Endodermal cell (in vitro differentiated cells): ENCODE measurements at places on chromosomes 5 and 9. TPM values are rescaled to one million over a fixed set of nuclear protein-coding genes. Genes with fewer than 3 reads are reported as not detected.

The BAAT gene
- not detected in 3 replicates for total RNA-seq

The ENTREP1 gene
- total RNA-seq = 13.7 to 42.6 TPM (median 13.9 TPM) in 3 replicates

- H3K4me1 ChIP-seq = peaks cover 10% of the 10 kb centered on the region
- H3K27ac ChIP-seq = peak overlapping the region; percentile 17
- H3K4me3 ChIP-seq = peak overlapping the region; percentile 89
- peak; percentile 98 for DNase-seq
- peaks cover 91% of the 10 kb centered on the region for H3K27me3 ChIP-seq
These were observed 2.0 kb upstream of the LMX1B start for GRCh38 chr9:126611592-126612325.

DNA sequence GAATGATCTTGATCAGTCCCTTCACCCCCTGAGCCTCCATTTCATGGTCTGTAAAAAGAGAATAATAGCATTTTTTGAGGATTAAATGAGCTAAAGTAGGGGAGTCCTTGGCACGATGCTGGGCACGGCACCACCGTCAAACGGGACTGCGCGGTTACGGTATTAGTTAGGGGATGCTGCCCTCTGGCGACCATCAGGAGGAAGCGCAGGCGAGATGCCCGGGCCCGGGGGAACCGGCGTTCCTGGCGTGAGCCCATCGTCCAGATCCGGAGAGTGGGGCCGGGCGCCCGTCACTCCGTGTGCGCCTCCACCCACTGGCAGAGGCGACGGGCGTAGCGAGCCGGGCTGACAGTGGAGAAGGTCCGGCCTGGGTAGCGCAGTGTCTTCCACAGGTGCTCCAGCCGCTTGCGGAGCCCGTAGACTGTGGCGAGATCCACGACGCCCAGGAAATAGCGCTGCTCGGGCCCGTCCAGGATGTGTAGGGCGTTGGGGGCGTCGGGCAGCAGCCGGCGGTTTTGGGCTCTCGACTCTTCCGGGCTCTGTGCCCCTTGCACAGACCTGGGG is 4.8 kb upstream of the ST6GALNAC4 start:
- no peaks in the 10 kb centered on the region for H3K36me3 ChIP-seq
- H3K4me3 ChIP-seq = no peak overlapping the region
- H3K4me1 ChIP-seq = no peaks in the 10 kb centered on the region
- DNase-seq = peak; percentile 90

- DNase-seq = peak; percentile 66
- H3K4me1 ChIP-seq = peaks cover 3% of the 10 kb centered on the region
- no peaks in the 10 kb centered on the region for H3K36me3 ChIP-seq
- no peak overlapping the region for H3K27ac ChIP-seq
These were observed 22.7 kb upstream of the SVEP1 start for GRCh38 chr9:110602281-110602680.

- no peak overlapping the region for H3K4me3 ChIP-seq
- peak; percentile 48 for DNase-seq
- H3K4me1 ChIP-seq = no peaks in the 10 kb centered on the region
- no peak overlapping the region for H3K27ac ChIP-seq
- H3K36me3 ChIP-seq = peaks cover 40% of the 10 kb centered on the region
These were observed 22.4 kb upstream of the SLC6A3 start for GRCh38 chr5:1467341-1468246.

GRCh38 chr9:14021871-14022525 is 291.9 kb downstream of the NFIB start:
- H3K27ac ChIP-seq = no peak overlapping the region
- no peaks in the 10 kb centered on the region for H3K36me3 ChIP-seq
- DNase-seq = no peak
- peaks cover 3% of the 10 kb centered on the region for H3K4me1 ChIP-seq

GRCh38 chr9:116471093-116471906 is 215.8 kb upstream of the TRIM32 start:
- H3K4me3 ChIP-seq = peak overlapping the region; percentile 63
- H3K27me3 ChIP-seq = peaks cover 8% of the 10 kb centered on the region
- DNase-seq = peak; percentile 93
- peaks cover 22% of the 10 kb centered on the region for H3K4me1 ChIP-seq
- H3K36me3 ChIP-seq = no peaks in the 10 kb centered on the region

DNA sequence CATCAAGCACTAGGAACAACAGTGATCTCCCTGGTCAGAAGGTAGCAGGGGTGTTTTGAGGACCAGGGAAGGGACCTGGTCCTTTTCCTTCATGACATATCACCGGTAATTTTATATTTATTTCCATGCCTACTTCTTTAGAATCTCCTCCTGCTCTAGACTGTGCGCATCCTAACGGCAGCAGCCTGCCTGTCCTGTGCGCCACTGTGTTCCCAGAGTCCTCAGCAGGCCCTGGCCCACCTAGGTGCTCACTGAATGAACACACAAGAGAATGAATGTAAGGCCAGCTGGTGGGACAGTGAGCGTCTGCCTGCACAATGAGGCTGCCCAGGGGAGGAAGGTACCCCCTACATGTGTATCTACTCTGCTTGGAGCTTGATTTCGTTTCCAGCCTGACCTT is 51.5 kb downstream of the C5orf15 start:
- no peak for DNase-seq
- H3K4me3 ChIP-seq = no peak overlapping the region
- H3K27ac ChIP-seq = no peak overlapping the region

- peaks cover 12% of the 10 kb centered on the region for H3K36me3 ChIP-seq
- no peaks in the 10 kb centered on the region for H3K4me1 ChIP-seq
- no peaks in the 10 kb centered on the region for H3K27me3 ChIP-seq
- no peak for DNase-seq
- H3K4me3 ChIP-seq = no peak overlapping the region
- no peak overlapping the region for H3K27ac ChIP-seq
These were observed 83.2 kb downstream of the DTWD2 start for GRCh38 chr5:118905196-118905595.

- no peaks in the 10 kb centered on the region for H3K27me3 ChIP-seq
- no peaks in the 10 kb centered on the region for H3K4me1 ChIP-seq
- H3K4me3 ChIP-seq = no peak overlapping the region
These were observed 176.4 kb downstream of the ARRDC3 start for GRCh38 chr5:91206734-91207133.

DNA sequence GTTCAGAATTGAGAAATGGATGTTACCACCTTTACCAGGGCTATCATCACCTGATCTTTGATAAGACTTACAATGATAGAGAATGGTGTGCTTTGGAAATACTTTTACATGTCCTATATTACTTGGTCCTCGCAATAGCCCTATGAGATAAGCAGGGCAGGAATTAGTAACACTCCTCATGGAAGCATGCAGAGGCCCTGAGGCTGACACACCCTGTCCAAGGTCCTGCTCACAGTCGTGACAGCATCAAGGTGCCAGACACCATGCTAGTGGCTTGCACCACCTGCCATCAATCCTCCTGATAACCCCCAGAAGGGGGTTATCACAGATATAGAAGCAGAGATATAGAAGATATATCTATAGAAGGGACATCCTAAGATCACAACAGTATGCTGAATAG is 216.8 kb upstream of the TBC1D2 start:
- no peaks in the 10 kb centered on the region for H3K4me1 ChIP-seq
- H3K27me3 ChIP-seq = no peaks in the 10 kb centered on the region
- no peak overlapping the region for H3K4me3 ChIP-seq
- no peaks in the 10 kb centered on the region for H3K36me3 ChIP-seq
- H3K27ac ChIP-seq = no peak overlapping the region
- DNase-seq = peak; percentile 77

GRCh38 chr5:74772359-74772758 is 5.3 kb downstream of the NSA2 start:
- no peaks in the 10 kb centered on the region for H3K27me3 ChIP-seq
- H3K4me1 ChIP-seq = peaks cover 2% of the 10 kb centered on the region
- peaks cover 75% of the 10 kb centered on the region for H3K36me3 ChIP-seq
- no peak overlapping the region for H3K27ac ChIP-seq
- H3K4me3 ChIP-seq = no peak overlapping the region

The PRUNE2 gene
- total RNA-seq = 4.3 and 6.8 TPM in 2 replicates

- H3K36me3 ChIP-seq = no peaks in the 10 kb centered on the region
- no peak overlapping the region for H3K27ac ChIP-seq
- no peaks in the 10 kb centered on the region for H3K4me1 ChIP-seq
- H3K4me3 ChIP-seq = no peak overlapping the region
These were observed 518.0 kb downstream of the RAB3C start for GRCh38 chr5:59100875-59101274.

DNA sequence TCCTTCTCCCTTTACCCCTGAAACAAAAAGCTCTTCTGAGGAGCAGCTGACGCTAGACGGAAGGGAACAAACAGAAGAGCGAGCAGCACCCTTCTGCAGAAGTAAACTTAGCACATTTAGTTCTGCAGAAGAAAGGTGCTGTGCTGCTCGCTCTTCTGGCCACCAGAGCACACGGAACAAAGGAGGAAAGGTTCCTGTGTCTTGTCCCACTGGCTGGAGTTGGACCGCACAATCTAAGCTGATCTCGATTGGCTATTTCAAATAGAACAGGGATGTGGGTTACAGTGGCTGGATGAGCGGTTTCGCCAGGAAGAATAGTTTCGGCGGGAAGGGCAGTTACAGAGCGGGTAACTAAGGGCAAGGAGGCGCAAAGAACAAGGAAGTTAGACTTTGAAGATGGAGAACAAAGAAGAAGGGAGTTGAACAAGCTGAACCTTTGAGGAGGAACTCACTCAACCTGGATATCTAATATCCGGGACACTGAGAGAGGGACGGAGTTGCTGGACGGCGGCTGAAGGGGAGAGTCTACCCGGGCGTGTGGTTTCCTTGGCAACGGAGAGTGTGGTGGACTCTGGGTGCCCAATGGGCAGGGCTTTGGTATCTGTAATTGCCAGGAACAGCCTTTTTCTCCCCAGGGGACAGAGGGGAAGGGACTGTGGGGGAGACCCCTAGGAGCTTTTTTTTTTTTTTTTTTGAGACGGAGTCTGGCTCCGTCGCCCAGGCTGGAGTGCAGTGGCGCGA is 7.1 kb downstream of the GTF3C5 start:
- no peak for DNase-seq
- H3K36me3 ChIP-seq = peaks cover 58% of the 10 kb centered on the region
- no peak overlapping the region for H3K4me3 ChIP-seq

DNA sequence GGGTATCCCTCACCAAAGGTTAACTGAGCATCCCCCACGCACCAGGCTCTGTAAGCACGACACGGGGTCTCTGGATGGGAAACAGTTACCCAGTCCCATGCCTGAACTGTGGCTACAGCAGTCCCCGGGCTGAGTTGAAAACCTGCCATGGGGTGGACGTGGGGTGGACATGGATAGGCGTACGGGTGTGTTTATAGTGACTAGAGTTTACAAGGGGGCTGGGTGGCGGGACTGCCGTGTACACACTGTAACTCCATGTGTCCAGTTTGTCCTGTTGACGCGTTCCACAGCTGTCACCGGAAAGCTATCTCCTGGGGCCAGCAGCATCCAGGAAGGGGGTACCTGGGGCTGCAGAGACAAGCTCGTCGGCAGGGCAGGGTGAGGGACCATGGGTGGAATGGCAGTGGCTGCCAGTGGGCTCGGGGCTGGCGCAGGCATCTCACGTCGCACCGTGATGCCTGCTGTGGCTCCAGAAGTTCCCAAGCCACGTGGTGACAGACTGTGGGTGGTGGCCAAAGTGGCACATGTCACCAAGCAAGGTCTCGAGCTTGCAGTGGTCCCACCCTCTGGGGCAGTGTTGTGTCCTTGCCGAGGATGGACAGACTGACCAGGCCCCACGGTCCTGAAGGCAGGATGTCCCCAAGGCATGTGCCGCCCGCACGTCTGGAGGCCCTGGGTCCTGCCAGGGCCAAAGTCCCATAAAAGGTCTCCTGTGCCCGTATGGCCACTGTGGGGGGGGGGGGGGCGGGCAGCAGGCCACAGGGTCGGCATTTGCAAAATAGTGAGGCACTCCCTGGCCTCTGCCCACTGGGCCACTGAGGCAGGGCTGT is 29.3 kb upstream of the RNF130 start:
- DNase-seq = no peak
- H3K27ac ChIP-seq = no peak overlapping the region
- no peaks in the 10 kb centered on the region for H3K4me1 ChIP-seq
- H3K4me3 ChIP-seq = no peak overlapping the region
- no peaks in the 10 kb centered on the region for H3K36me3 ChIP-seq
- H3K27me3 ChIP-seq = no peaks in the 10 kb centered on the region

The MVB12B gene
- 13.3 and 19.7 TPM in 2 replicates for total RNA-seq

DNA sequence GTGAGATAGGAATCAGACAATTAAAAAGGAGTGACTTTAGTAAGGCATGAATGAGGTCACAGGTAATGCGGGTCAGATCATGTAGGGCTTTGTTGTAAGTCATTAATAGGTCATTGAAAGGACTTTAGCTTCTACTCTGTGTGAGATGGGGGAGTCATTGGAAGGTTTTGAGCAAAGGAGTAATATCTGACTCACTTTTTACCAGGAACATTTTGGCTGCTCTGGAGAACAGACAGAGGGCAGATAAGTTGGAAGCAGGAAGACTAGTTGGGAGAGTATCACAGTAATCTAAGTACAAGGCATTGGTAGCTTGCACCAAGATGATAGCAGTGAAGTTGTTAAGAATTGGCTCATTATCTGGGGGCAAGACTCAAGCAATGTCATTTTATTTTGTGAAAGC is 37.4 kb downstream of the KIF2A start:
- no peaks in the 10 kb centered on the region for H3K27me3 ChIP-seq
- H3K36me3 ChIP-seq = peaks cover 21% of the 10 kb centered on the region

The CER1 gene
- 694 to 6,466 TPM (median 767 TPM) in 3 replicates for total RNA-seq

DNA sequence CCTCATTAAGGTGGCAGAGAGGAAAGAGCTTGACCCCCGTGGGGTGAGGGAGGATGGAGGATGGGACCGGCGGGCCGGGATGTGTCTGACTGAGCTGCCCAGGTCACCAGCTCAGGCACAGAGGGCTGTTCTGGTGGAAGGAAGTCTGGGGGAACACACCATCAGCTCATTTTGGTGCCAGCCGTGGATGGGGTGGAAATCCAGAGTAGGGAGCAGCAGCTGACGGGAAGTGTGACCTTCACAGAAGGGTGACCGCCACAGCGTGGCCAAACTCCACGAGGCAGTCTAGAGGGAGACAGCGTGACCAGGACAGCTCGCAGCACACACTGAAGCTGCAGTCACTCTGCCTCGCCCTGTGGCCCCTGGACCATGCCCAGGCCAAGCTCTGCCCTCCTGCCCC is 45.3 kb upstream of the PHYKPL start:
- H3K4me3 ChIP-seq = no peak overlapping the region
- no peak overlapping the region for H3K27ac ChIP-seq
- no peaks in the 10 kb centered on the region for H3K4me1 ChIP-seq
- DNase-seq = no peak
- H3K27me3 ChIP-seq = no peaks in the 10 kb centered on the region
